ENCODE measurements at places on chromosomes 1 and 21. TPM values are rescaled to one million over a fixed set of nuclear protein-coding genes. Genes with fewer than 3 reads are reported as not detected.

DNA sequence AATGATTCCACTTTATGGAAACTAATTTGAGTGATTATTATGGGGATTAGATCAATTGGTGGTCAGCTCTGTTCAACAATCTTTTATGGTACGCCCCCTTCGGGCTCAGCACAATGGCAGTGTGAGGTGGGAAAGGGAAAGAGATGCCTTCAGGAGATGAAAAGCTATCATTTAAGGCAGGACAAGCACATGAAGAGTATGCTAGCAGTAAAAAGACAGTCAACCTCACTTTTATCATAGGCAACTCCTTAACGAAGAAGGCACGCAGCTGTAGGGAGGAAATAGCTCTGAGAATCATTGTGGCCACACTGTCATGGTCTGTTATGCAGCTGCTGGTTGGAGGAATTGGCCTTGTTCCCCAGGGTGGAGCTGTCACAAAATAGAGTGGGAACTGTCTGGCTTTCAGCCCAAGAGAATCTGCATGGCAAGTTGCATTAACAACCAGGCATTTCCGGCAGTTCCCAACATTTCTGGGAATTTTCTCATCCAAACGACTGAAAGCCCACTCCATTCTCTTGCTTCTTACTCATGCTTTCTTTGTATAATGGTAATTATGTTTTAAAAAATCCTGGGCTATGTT is 54.4 kb upstream of the BCL10 start:
- DNase-seq, result peak; percentile 34

- no peak for DNase-seq
These were observed 923.4 kb downstream of the NCAM2 start for GRCh38 chr21:21921410-21922232.

- no peak for DNase-seq
These were observed 1.7 kb upstream of the INAVA start for GRCh38 chr1:200892958-200893357.

DNA sequence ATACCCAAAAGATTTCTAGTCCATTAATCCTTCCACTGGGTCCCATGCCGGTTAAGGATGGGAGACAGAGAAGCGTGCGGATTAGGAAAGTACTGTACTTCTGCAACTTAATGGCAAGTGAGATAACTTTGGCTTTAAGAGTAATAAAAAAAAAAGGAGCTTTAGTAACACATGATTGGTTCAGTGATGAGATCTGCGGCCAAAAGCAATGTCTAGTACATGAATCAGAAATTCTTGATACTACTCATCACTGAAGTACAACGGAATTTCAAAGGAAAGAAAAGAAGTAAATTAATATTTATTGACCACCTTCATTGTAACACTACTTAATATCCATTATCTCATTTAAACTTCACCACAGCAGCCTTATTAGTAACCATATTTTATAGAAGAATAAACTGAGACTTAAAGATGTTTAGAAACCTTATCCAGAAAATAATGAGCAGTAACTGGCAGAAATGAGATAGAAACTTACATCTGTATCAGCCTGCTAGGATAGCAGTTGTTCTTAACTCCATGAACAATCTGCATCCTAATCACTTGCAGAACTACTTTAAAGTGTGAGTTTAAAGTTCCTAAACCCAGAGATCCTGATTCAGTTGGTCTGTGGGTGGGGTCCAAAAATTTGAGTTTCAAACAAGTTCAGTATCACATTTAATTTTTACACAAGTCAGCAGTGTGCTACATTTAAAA is 14.1 kb upstream of the NUF2 start:
- no peak for DNase-seq

Gene GADD45A
- 65.0 TPM for total RNA-seq

Gene TNFRSF1B
- total RNA-seq, result 16.2 TPM

GRCh38 chr1:34846265-34846664 is 13.3 kb downstream of the SMIM12 start:
- no peak for DNase-seq

Gene ZNF697
- 9.4 TPM for total RNA-seq

DNA sequence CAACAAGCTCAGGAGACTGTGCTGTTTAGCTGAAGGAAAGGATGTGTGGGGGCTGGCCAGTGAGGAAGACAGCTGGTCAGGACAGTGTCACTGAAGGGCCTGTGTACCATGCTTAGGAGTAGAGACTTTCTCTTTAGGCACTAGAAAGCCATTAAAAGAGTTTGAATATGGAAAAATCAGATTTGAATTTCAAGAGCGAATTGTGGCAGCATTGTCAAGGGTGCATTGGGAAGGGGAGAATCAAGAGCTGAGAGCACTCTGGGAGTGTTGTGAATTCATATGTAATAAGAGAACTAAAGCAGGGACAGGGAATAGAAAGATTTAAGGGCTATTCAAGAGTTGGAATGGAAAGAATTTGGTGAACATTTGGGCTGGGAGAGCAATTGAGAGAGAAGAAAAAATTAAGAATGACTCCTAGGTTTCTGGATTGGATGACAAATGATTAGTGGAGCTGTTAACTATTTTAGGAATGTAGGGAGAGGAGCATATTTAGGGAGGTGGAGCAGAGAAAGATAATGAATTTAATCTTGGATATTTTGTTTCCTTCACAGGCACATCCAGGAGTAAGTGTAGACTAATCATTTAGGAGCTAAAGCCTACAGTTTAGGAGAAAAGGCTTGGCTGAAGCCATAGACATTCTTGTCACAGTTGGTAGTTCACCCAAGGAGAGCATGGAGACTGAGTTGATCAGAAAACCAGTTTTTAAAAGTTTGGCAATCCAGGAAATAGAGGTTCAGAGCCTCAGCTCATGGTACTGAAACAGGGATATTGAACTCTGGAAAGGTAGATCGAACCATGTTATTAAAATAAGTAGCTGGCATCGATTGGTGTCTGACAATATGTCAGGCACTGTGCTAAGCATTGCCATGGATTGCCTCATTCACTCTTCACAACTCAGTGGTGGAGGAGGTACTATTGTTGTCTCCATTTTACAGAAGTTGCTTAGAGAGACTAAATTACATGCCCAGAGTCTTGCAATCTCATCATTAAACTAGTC is 23.1 kb upstream of the TOR3A start:
- DNase-seq, result no peak

Gene SLFNL1
- total RNA-seq, result 0.16 TPM

- no peak for DNase-seq
These were observed 105.3 kb downstream of the ASH1L start for GRCh38 chr1:155457266-155457665.

GRCh38 chr1:183433703-183434102 is 15.5 kb upstream of the NMNAT2 start:
- no peak for DNase-seq

DNA sequence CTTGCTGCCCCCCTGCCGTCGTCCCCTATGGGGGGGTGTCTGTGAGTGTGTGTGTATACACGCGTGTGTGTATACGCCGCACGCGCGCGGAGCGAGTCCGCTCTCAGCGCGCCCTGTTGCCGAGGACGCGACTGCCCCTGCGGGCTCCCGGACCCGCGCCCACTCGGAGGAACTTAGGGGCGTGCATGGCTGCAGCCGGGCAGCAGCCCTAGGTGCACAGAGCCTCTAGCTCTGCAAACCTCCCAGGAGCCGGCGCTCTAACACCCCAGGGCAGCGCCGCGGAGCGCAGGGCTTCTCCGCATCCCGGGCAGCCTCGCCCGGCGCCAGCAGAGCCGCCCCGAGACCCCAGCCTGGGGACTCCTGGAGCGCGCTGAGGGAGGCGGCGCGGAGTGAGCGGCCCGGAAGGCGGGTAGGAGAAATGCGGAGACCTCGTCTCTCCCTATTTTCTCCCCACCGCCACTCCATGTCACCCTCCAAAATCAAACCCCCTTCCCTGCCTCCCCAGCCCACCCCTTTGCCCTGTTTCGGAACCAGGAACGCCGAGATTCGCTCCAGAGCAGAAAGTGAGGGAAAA is 574 bp downstream of the ITPKB start:
- DNase-seq, result peak; percentile 38

Gene TCEA3
- total RNA-seq, result 78.6 TPM

DNA sequence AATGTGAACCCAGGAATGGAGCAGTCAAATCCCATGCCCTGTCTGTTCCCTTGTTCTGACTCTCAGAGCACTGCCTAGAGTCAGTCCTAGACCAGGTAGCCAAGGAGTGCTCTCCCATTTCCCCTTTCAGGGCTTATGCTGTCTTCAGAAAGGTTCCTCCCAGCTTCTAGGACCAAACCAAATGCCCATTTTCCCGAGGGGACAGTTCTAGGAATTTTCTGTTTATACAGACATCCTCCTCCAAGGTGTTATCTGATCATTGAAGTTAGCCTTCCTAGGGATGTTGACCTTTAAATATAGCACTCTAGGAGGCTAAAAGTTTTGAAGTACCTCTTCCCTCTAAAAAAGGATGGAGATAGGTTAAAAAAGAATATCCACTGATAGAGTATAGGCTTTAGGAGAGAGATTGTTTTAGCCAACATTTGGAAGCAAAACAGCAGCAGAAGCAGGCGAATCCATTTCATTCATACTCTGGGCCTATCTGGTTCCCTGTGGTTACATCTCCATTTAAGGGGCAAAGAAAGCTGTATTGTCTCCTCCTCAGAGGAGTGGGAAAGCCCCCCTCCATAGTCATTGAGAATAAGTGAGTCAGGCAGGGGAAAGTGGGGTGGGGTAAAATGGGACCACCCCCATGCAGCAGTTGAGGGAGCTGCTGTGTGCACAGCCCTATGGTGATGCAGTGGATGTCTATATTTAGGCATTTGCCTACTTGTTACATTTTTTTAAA is 126.5 kb downstream of the SPATA46 start:
- DNase-seq, result no peak

DNA sequence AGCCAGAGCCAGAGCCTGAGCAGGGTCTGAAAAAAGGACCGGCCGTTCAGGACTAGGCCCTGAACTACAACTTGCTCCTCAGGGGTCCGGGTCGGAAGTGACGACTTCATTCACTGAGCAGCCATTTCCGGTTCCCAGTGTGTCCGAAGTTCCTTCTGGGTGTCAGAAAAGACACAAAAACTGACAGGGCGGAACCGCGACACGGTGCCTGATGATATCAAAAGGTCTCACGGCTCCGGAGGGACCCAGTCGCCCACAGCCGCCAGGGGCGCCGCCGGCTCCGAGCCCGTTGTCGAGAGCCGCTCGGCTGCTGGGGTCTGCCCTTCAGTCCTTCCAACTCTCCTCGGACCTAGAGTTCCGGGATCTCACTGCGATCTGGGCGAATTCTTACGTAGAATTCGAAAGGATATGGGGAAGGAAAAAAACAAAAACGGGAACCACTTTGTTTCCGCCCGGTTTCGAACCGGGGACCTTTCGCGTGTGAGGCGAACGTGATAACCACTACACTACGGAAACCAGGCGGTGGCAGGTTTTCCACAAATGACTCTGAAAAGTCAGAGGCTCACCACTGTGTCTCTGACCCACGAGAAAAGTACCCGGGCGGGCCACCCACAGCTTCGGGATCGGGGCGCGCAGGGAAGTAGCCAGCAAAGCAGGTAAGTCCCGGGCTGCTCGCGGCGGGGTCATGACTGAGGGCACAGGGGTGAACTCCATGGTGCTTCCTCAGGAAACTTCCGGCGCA is 31.8 kb upstream of the CFAP126 start:
- peak; percentile 89 for DNase-seq

DNA sequence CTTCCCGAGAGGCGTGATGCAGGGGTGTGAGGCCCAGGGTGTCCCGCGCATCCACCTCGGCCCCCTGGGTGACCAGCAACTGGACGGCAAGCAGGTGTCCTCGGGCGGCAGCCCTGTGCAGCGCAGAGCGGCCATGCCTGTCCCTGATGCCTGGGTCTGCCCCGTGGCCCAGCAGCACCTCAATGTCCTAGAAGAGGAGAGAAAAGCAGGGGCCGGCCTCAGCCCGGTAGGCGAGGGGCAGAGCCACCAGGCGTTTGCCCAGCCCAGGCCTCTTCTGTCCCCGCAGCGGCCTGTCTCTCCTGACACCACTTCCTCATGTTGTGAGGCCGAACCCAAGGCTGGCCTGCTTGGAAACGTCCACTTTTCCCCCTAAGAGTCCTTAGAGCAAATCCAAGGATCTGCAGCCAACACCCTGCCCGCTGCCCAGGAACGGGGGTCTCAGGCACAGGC is 1.7 kb downstream of the ANKRD65 start:
- no peak for DNase-seq

GRCh38 chr21:36563341-36563926 is 83.5 kb upstream of the CLDN14 start:
- no peak for DNase-seq

GRCh38 chr1:26127235-26128163 is 15.9 kb downstream of the PDIK1L start:
- no peak for DNase-seq

Gene ITLN1
- 1.0 TPM for total RNA-seq

Gene TIAM1
- 1.8 TPM for total RNA-seq

Gene PRDM15
- total RNA-seq, result 2.9 TPM

DNA sequence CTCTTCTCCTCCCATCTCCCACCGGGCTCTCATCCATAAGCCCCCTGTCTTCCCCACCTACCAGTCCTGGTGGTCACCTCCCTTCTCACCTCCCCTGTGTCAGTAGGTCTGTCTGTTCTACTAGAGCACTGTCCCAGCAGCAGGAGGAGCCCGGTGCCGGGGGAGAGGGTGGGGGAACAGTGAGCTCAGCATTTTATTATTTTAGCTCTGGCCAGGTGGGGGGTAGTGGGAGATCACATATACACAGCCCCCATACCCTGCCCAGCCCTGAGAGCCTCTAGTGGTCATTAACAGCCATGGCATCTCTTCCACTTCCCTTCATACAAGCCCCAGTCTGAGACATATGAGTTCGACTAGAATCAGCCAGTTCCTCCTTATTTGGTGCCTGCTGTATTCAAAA is at the start of gene TMOD4:
TSS of gene TMOD4 (minus strand) at position 119 of the 400 bp plus-strand sequence. CDS start 1,106 bp downstream, outside the sequence.
- no peak for DNase-seq

Gene S100A12
- total RNA-seq, result 2.3 TPM

DNA sequence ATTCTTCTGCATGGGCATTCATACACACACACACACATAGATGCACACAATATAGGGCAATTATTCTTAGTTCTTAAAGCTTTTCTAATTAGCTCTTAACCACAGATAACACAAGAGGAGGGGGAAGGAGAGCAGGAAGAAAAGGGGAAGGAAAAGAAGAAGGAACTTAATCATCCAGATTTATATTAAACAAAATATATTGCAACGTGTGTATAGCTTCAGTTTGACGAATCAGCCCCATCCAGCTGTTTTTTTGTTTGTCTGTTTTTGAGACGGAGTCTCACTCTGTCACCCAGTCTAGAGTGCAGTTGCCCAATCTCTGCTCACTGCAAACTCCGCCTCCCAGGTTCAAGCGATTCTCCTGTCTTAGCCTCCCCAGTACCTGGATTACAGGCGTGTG is 21.7 kb upstream of the ANKRD13C start:
- no peak for DNase-seq

DNA sequence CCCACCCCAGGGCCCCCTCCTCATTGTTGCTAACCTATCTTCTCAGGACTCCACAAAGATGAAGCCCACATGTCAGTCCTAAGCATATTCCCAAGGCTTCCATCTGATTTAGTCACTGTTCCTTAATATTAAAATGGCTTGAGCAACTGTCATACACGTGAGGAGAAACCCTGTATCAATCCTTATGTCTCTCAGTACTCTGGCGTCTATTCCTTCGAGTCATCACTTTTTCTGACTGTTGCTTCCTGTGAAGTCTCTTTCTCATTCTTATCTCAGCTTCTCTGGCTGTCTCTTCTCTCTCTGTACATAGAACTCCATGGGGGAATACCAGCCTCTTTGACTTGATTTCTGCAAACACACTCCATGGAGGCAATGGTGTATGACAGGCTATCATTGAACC is 98.4 kb downstream of the C4BPA start:
- DNase-seq, result no peak

- no peak for DNase-seq
These were observed 396.7 kb downstream of the TGFB2 start for GRCh38 chr1:218741852-218742251.

GRCh38 chr1:150661156-150661555 is 31.7 kb upstream of the ENSA start:
- no peak for DNase-seq

Gene CFAP141
- not detected for total RNA-seq

Gene CHIA
- not detected for total RNA-seq

Gene SPATA21
- total RNA-seq, result not detected

Gene ANXA9
- 0.14 TPM for total RNA-seq

All from left ventricle myocardium inferior (tissue), 1 donor.